ENCODE measurements at places on chromosomes 7 and 10. TPM values are rescaled to one million over a fixed set of nuclear protein-coding genes. Genes with fewer than 3 reads are reported as not detected.

DNA sequence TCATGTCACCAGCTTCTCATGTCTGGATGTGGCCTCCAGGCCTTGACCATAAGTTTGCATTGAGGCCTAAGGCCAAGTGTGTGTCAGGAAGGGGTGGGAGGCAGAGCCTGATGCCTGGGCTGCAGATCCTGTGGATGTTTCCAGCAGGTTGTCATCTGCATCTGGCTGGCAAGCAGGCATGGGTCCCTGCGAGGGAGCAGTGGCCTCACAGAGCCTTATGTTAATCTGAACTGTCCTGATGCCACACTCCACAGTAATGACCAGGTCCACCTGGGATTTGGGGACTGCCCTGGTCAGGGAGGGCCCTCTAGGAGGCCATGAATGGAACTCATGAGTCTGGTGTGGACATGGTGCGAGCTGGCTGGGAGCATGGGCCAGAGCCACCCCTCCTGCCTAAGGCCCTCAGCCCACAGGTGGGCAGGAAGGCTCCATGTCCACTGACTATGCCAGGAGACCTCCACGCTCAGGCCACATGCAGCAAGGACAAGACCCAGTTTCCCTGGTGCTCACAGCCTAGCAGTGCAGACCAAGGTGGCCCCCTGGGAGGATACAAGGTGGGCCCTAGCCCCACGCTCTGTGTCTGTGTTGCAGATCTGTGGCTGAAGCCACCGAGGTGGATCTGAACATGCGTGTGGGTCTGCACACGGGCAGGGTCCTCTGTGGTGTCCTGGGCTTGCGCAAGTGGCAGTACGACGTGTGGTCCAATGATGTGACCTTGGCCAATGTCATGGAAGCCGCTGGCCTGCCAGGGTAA, 83.1 kb downstream of the ADCY1 start:
- no peak for DNase-seq

The UCMA gene
- not detected for total RNA-seq

- DNase-seq: no peak
These were observed 290.6 kb downstream of the PRPF18 start for GRCh38 chr10:13877154-13877909.

- DNase-seq: no peak
These were observed 465.1 kb downstream of the AUTS2 start for GRCh38 chr7:70063371-70063770.

GRCh38 chr10:8410506-8410905, 356.0 kb downstream of the GATA3 start:
- no peak for DNase-seq

The FFAR4 gene
- total RNA-seq: not detected

GRCh38 chr7:45514944-45515343, 59.2 kb upstream of the ADCY1 start:
- no peak for DNase-seq

The CDCA7L gene
- 1.5 TPM for total RNA-seq

The ARL5B gene
- 8.3 TPM for total RNA-seq

GRCh38 chr7:157335991-157336382, 817 bp upstream of the DNAJB6 start:
- DNase-seq: no peak

DNA sequence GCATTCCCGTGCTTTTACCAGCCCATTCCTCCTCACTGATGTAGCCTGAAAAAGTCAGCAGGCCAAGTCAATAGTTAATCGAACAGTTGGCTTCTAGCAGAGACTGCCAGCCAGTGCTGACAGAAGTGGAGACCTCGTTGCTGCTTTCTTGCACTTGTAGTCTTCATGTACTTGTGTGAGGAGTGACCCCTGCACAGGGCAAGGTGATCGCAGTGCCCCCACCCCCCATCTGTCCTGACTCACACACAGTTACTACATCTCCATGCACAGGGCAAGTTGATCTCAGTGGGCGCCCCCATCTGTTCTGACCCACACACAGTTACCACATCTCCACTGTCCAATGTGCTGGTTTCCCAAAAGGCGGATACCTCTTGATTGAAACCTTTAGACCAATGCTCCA, 34.2 kb downstream of the C10orf71 start:
- DNase-seq: no peak

The ACHE gene
- total RNA-seq: 7.8 TPM

DNA sequence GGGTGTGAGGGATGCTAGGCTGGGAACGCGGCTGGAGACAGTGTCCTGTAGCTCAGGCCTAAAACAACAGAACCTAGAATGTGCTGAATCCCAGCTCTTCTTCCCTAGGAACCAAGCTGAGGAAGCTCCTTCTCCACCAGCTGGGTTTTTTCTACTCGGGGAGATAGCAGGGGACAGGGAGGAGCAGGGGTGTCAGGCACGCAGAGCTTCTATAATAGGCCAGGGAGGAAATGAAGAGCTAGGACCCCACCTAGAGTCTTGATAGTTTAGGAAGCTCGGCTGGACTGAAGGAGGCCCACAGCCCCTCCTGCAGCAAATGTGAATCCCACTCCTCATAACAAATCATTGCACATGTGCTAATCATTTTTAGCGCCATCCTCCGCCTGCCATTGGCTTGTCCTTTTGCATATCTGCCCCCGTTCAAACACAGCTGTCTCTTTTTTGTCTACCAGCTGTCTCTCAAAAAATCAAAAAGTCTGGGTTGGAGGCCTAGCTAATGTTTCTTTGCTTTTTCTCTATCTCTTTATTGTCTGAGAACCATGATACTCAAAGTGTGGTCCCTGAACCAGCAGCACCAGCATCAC, 24.1 kb upstream of the FAM180A start:
- DNase-seq: no peak

The DNAH11 gene
- 0.75 TPM for total RNA-seq

- DNase-seq: no peak
These were observed 38.9 kb upstream of the PRKG1 start for GRCh38 chr10:51035344-51035743.

The ATOH7 gene
- not detected for total RNA-seq

The ITGB8 gene
- 7.9 TPM for total RNA-seq

DNA sequence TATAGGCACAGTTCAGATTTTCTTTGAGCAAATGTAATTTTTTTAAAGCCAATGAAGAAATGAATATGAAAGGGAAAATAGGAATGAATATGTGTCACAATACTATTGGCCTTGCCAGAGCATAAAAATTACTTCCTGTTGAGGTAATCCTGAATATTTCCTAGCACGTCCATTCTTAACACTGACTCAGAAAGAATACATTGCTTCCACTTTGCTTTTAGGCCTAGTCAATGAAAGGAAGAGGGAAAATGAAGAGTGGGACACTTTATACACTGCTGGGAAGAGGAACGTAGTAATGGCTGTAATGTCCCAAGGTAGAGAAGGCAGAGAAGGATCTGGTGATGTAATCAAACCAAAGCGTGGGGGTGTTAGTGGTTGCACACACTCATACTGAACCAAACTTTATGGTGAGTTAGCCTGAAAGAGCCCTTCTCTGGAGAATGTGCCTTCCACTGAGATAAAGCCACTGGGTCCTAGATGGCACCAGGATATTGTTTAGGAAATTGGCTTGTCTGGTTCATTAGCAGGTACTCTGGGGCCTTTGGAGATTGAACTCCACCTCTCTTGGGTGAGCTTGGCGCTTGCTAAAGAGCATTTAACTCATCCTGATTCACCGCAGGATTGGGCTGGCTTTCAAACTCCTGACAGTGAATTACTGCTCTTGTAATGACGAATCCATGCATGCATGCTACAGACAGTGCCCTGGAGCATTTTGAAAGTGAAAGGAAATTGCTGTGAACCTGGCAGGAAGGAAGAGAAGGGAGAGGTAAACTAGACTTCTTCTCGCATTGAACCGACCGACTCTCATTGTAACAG, 254.9 kb downstream of the KIAA1217 start:
- DNase-seq: no peak

GRCh38 chr10:111148025-111148424, 71.2 kb downstream of the ADRA2A start:
- no peak for DNase-seq

The LMTK2 gene
- 11.8 TPM for total RNA-seq

DNA sequence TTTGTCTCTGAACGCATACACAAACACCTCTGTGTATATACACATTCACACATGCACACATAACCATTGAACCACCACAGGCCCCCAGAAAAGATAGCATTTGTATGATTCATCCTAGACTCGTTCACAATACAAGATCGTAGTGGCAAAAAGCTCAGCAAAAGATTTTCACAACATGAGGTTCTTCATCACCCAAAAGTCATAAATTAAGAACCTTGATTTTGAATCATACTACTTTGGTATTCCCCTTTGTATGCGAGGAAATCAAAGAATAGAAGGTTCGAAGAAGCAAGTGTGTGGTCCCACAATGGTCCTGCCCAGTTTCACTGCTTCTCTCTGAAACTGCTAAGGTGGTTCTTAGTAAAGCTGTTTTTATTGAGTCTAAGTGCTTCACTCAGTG, 200.7 kb downstream of the CELF2 start:
- no peak for DNase-seq

DNA sequence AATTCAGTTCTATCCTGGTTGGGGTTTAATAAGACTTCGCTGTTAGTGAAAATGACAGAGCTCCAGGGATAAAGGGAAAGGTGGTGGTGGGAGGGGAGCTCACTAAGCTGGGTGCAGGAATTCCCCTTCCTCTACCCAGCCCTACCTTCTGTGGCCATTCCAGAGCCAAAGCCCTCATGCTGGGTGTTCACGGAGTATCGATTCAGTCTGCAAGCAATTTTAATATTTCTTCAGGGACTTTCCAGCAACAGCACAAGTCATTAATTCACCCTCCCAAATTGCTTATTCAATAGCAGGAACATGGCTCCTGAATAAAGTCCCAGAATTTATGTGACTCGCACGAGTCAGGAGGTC, 22.0 kb downstream of the PAX2 start:
- DNase-seq: no peak

DNA sequence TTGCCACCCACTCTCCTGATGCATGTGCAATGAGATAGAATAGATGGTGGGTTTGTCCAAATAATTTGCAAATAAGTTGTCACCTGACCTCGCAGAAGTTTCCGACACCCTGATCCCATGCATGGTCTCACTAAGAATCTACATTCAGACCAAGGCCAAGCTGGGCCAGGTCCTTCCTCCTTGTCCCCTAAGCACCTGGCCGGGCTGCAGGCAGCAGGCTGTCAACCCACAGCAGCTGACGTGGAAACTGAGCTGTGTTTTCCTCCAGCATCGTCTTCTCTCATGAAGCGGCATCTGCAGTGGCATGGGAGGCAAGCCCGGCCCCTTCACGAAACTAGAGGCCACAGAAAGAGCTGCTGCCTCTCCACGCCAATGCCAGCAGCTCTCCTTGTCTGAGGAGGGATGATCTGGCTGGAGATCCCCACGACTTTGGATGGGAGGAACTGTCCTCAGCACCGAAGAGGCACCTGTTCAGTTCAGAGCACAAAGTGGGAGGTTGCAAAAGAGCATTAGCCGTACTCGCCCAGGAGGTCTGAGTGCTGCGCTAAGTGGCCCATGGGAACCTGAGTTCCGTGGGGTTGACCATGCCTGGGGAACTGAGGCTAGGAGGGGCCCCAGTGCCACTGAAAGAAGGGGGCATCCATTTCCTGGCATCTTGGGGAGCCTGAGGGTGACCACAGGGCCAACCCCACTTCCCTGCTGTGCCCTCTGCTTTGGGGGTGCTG, 110.5 kb upstream of the INSIG1 start:
- no peak for DNase-seq

The MINPP1 gene
- 14.3 TPM for total RNA-seq

The CDHR3 gene
- 5.7 TPM for total RNA-seq

The HEPACAM2 gene
- not detected for total RNA-seq

The KEL gene
- total RNA-seq: not detected

The CSGALNACT2 gene
- total RNA-seq: 19.7 TPM

DNA sequence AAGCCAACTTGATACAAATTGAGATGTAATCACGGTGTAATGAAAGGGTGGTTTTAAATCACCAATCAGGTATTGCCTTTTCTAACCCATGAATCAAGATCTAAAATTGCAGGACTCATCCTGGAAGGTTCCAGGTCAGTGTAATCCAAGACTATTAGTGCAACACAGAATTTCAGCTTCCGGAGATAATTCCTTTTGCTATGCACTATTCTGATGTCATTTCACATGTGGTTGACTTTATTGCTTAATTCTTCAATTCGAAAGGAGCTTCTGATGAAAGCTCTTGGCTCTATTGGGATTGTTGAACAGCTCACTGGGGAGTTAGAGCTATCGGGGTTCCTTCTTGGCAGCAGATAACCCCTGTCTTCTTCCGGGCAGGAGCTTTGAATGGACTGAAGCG, 147.4 kb upstream of the INSYN2A start:
- no peak for DNase-seq

DNA sequence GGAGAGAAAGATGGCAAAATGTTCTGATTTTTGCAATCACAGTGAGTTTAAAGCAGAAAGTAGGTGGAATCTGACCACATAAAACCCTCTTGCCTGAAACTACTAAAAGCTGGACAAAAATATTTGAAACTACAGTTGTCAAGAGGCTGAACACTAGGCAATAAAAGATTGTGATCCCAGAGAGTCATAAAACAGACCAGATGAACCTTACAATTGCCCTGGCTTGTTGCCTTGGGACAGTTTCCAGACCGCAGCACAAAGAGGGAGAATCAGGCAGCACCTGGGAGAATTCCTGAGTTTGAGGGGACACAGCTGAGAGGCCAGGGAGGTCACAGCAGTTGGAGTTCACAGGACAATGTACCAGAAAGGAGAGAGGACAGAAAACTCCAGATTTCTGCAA, 107.3 kb upstream of the NANOS1 start:
- DNase-seq: no peak

GRCh38 chr10:327889-328852, 192.9 kb downstream of the ZMYND11 start:
- DNase-seq: no peak

- no peak for DNase-seq
These were observed 39.5 kb downstream of the ZNF117 start for GRCh38 chr7:64951250-64951848.

The GPR85 gene
- not detected for total RNA-seq

DNA sequence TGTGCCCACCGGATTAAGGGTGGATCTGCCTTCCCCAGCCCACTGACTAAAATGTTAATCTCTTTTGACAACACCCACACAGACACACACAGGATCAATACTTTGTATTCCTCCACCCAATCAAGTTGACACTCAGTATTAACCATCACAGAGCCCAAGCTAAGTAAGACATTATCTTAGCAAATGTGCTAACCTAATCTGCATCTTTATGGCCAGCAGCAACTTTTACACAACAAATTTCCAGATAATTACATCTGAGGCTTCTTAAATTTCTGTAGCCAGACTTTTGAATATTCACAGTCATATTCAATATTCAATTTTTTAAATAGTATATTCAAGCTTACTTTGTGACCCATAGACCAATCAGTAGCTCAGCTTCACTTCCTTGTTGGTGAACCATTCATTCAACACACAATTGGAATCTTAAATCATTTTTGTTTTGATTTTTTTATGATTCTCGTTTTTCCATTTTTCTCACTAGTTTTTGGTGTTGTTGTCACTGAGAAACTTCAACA, 594.2 kb downstream of the IPMK start:
- no peak for DNase-seq

The MALRD1 gene
- not detected for total RNA-seq

- DNase-seq: no peak
These were observed 30.3 kb downstream of the TRIM8 start for GRCh38 chr10:102674566-102674965.

DNA sequence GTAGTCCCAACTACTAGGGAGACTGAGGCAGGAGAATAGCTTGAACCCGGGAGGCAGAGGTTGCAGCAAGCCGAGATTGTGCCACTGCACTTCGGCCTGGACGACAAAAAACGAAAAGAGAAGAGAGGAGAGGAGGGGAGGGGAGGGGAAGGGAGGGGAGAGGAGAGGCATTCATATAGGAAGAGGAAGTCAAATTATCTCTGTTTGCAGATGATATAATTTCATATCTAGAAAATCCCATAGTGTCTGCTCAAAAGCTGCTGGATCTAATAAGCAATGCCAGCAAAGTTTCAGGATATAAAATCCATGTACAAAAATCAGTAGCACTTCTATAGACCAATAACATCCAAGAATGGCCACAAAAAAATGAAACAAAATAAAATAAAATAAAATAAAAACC, 120.3 kb downstream of the LMBR1 start:
- DNase-seq: no peak
